Activated T-cell treated with anti-CD3 and anti-CD28 coated beads, Interleukin-2, amount 50 U/mL, for 72 hours (primary cell): ENCODE measurements at places on chromosomes 6 and 20. TPM values are rescaled to one million over a fixed set of nuclear protein-coding genes. Genes with fewer than 3 reads are reported as not detected.
A peak's percentile ranks its signal among the peaks of the same experiment; 100 is the strongest.

- no peak for DNase-seq
These were observed 105.2 kb upstream of the LRFN2 start for GRCh38 chr6:40692337-40692736.

- DNase-seq, result no peak
These were observed 91.7 kb downstream of the COL19A1 start for GRCh38 chr6:69957985-69958559.

Gene TFEB
- 15.3 TPM for total RNA-seq

- DNase-seq, result no peak
These were observed 39.4 kb downstream of the SLC9A8 start for GRCh38 chr20:49851991-49852390.

Gene ANGPT4
- total RNA-seq, result not detected

DNA sequence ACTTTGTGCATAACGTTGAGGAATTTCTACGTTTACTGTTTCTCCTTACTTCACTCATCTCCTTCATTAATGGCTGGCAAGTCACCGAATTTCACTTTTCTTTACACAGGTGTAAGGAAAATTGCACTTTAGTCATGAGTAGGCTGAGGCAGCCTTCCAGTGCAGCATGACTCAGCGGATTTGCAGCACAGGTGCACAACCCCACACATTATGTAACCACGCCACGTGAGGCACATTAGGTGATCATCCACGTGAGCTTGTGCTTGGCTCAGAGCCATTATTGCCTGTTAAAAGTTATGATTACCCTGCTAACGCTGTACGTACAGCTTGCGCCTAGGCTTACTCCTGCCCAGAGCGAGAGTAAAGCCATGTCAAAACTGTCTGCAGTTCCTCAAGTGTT, 158.8 kb downstream of the NKAIN2 start:
- no peak for DNase-seq

DNA sequence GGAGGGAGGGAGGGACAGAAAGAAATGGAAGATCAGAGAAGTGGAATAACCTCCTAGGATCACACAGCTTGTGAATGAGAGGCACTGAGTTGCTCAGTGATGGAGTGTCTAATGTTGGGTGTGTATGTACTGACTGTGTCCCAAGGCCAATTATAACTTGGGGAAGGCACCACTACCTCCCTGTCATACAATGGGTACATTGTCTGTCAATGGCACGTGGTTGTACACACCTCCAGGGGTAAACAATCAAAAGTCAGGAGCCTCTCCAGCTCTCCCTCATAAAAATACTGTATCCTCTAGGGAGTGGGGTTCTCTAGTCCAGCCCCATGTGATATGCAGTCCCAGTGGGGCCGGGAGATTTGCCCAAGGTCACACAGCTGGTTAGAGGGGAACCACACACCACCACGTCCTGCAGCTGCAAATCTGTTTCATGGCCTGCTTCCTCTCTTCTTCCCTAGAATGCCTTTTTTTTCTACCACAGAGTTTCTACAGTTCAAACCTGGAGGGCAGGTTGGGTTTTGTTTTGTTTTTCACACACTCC, 112.5 kb downstream of the SNX5 start:
- DNase-seq, result no peak

- no peak for DNase-seq
These were observed 73.8 kb upstream of the ECI2 start for GRCh38 chr6:4209196-4209595.

GRCh38 chr6:13242178-13242577, 86.2 kb downstream of the TBC1D7 start:
- DNase-seq, result no peak

Gene RAD21L1
- 0.21 TPM for total RNA-seq

Gene TOX2
- total RNA-seq, result 17.5 TPM

Gene SLC17A2
- total RNA-seq, result not detected

GRCh38 chr20:61951695-61952533, 113.8 kb downstream of the TAF4 start:
- no peak for DNase-seq

DNA sequence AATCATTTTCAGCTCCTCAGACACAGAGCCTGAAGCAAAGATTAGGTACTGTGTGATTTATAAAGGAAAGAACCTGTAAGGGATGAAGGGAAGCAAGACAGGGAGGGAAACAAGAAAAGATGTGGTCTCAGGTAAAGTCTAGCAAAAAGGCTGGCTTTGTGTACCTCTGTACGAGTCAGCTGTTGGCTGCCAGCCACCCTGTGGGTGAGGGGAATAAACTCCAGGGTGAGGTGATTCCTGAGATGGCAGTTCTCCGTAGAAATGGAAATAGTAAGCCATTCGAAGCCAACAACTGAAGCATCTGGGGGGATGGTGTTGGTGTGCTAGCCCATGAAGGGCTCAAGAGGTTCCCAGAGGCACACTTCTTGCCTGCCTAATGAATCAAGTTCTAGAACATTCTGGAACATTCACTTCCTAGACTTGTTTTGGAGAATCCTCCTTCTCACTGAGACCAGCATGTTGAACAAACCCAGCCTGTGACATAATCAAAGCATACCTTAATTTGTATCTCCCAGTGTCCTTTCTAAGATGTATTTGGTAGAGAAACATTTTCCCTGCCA, 10.6 kb upstream of the TTPAL start:
- no peak for DNase-seq

Gene KCNS1
- 0.58 TPM for total RNA-seq

Gene TFAP2A
- 0.35 TPM for total RNA-seq

- no peak for DNase-seq
These were observed 45.4 kb upstream of the AIG1 start for GRCh38 chr6:143015300-143015706.

Gene PAX1
- total RNA-seq, result not detected

- DNase-seq, result no peak
These were observed 241.2 kb upstream of the ZFP64 start for GRCh38 chr20:52432740-52433139.

DNA sequence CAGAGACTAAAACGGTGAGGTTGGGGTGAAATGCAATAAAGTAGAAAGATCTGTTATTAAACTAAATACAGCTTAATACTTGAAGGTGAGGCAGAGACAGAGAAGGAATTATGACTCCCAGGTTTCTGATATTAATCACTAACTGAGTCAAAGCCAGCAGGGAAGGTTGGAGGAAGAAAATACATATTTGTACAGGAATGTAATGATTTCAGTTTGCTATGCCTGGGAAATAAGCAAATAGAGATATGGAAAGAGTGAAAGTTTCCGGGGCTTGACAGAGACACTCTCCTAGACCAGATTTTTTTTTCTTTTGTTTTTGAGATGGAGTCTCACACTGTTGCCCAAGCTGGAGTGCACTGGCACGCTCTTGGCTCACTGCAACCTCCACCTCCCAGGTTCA, 76.8 kb downstream of the PTPRK start:
- DNase-seq, result no peak

GRCh38 chr6:41222045-41222444, 6.1 kb upstream of the TREML4 start:
- no peak for DNase-seq

DNA sequence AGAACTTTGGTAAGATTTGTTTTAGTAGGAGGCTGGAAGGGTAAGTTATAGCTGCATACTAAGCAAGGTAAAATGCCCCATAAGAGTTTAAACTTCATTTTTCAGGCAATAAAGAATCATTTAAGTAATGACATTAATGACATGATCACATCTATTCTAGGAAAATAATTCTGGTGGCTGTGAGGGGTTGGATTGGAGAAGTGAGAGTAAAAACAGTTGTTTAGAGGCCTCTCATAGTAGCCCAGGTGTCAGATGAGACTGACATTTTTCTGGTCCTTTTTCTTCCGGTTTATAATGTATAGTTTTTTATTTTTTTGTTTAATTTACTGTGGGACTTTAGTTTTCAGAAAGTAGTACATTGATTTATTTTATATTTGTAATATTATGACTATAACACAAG, 40.8 kb downstream of the ITCH start:
- no peak for DNase-seq

Gene GSTA1
- total RNA-seq, result not detected

Gene COL21A1
- not detected for total RNA-seq

GRCh38 chr6:27592481-27593199, 119.7 kb upstream of the ZNF184 start:
- DNase-seq, result peak; percentile 64

Gene DEFB124
- not detected for total RNA-seq

GRCh38 chr6:105258816-105259215, 79.0 kb upstream of the POPDC3 start:
- DNase-seq, result no peak

Gene CPNE5
- 0.48 TPM for total RNA-seq

GRCh38 chr6:120384671-120385070, 949.6 kb downstream of the TBC1D32 start:
- DNase-seq, result no peak

DNA sequence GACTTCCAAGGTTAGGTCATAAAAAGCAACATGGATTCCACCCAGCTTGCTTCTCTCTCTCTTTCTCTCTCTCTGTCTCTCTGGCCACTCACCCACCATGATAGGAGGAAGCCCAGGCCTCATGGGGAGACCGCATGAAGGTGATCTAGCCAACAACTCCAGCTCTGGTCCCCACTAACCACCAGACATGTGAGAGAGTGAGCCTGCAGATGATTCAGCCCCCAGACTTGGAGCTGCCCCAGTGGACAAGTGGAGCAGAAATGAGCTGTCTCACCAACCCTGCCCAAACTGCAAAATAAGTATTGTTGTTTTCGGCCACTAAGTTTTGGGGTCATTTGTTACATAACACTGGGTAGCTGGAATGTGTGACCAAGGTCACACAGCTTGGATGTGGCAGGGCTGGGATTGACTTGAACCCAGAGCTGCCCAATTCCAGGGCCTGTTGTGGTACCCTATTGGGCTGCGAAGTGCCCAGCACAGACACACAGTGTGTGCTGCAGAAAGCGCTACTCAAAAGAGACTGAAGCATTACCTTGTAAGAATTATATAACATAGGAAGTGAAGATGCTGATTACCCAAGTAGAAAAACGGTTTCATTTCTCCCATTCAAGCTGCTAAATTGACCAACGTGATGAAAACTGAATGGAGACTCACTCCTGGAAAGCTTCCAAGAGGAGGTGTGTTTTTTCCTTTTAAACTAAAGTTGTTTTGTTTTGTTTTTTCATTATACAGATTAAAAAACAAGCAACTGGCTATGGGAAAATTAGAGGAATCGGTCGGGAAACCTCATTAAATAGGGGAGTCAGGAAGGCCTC, 9.1 kb upstream of the TLDC2 start:
- DNase-seq, result no peak

DNA sequence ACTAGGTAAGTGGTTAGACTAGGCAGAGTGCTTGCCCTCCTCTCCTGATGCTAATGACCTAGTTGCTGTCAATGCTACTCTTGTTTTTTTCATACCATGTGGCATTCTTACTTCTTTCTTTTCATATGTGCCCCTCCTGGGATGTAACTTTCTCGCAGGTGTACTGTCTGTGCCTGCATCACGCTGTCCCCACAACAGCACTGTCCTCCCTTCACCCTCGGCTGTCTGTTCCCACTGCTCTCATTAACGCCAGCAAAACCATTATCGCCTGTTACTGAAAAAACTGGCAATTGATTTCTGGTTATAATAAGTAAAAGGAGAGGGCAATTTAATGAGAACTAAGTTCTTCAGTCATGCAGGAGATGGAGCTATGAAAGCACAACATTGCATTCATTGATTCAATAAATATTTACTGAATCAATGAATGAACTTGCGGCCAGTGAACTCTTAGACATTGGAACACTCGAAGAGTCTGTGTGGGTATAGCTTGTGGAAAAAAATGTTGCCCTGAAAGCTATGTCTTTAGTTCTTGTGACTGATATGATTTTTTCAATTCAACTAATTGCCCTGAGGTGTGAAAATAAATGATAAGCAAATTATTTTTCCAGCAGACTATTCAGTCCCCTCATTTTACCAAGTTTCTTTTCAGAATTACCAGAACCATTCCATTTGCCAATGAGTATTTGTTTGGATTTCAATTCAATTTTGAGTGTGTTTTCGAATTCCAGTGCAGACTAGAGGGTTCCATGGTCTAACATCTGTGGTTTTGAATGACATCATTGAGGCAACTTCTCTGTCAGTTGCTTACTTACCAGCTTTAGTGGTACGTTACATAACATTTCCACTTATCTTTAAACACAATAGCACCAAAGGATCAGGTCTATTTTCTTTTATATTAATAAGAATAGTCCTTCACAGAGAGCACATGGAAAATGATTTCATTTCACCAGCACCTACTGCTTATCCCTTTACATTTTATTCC, 2.1 kb downstream of the SLC17A4 start:
- DNase-seq, result no peak

DNA sequence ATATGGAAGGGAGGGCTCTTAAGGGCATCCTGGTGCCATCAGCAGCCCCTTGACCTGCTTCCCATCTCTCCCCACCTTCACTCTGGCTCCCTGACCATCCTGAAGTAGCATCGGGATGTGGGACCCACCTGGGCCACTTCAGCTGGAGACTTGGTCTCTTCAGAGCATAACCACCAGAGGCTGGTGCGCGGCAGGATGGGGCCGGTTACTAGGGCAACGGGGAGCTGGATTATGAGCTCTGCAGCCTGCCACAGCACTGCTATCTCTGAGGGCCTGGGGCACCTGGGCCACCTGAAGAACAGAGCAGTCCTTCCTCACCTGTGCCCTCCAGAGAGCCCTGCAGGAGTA, 79.7 kb downstream of the SYNJ2 start:
- DNase-seq, result no peak

GRCh38 chr20:62236766-62237513, 1.4 kb upstream of the OSBPL2 start:
- no peak for DNase-seq

GRCh38 chr6:144232832-144233230, 52.3 kb upstream of the UTRN start:
- no peak for DNase-seq

Gene OXT
- total RNA-seq, result 1.8 TPM

GRCh38 chr6:136403110-136403980, 113.7 kb upstream of the BCLAF1 start:
- no peak for DNase-seq

DNA sequence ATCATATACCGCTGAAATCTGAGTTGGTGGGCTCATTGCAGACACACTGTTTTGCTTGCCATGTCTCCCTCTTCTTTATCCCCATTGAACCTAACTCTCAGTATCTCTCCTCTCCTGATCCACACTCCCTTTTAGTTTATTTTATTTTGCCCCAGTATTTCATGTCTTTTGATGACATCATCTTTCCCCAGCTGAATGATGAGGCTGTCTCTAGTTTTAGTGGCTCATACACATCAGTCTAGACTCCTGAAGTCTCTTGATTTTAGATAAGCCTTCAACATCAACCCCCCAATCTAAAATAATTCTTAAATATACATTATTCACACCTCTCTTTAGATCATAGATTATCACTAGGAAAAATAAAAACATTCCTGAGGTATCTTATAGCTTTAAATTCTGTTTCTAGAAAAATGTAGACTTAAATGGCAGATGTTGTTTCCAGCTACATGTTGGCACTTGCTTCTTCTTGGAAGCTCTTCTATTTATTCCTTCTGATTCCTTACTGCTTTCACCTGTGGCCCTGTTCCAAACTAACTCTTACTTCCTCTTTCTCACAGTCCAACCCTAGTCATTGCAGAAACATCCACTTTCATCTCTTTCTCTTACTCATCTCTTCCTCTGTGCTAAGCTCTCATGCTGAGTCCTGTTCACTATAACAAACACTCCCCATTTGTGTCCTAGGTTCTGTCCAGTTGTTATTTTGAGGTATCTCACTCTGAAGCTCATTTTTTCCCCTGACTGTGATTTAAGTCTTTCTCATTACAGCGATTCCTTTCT, 191.9 kb upstream of the SLC35B3 start:
- no peak for DNase-seq

Gene ZSCAN16
- 5.1 TPM for total RNA-seq
